ENCODE measurements at places on chromosomes 2 and 18. TPM values are rescaled to one million over a fixed set of nuclear protein-coding genes. Genes with fewer than 3 reads are reported as not detected.
A peak's percentile ranks its signal among the peaks of the same experiment; 100 is the strongest.

DNA sequence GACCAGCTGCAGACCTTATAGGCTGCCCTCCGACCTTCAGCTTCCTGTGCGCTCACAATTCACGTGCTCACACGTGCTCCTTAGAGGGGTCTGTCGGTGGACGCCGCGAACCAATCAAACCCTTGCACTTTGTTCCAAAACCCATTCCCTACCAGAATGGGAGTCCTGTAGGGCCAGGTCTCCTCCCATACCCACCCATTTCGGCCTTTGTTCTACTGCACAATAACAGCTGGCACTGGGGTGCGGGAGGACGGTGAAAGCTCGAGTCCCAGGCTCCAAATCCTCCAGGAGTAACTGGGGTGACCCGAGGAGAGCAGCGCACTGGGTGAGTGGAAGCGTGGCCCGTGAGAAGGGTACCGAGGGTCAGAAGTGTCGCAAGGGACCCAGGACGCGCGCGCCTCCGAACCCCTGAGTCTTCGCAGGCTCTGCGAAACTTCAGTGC, 13.0 kb downstream of the SIX3 start:
- no peak for DNase-seq

GRCh38 chr2:85794038-85794441, 40.2 kb downstream of the ATOH8 start:
- no peak for DNase-seq

- DNase-seq = peak; percentile 48
Observed at GRCh38 chr2:190277234-190278112, 42.2 kb downstream of the HIBCH start.

DNA sequence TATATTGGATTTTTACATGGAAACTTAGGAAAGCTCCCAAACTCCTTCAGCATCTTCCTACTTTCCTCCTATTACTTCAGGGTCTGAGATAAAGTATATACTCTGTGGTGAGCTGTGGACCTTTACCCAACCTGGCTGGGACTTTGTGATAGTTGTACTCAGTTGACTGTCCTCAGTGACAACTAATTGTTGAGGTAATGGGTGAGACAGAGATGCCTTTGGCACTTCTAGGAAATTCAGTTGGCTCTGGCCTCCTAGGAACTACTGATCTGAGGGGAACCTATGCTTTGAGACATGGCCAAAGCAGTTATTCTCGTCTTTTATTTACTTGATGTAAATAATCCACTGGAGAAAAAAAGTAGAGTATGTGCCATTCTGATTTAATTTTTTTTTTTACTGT, 39.4 kb upstream of the ZNF638 start:
- no peak for DNase-seq

GRCh38 chr2:23430263-23430662, 45.3 kb downstream of the KLHL29 start:
- no peak for DNase-seq

- peak; percentile 33 for DNase-seq
Observed at GRCh38 chr2:70861777-70862625, 26.4 kb upstream of the CD207 start.

DNA sequence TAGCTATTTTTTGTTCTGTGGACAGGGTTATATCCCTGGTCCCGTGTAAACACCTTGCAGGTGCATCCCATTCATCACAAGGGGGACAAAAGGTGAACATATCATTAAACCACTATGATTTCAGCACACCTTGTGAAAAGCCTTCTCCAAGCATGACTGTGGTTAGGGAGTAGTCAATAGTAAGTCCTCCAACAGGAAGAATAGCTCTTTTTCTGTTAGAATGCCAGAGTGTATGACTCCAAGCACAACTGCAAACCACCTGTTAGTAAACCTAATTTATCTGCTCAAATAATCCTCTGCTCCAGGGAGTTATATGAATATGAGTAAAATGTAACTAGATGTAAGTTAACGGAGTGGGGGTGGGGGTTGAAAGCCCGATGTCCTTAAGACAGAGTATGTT, 240.5 kb downstream of the AGPS start:
- no peak for DNase-seq

GRCh38 chr2:194621945-194622344, 1035.1 kb upstream of the SLC39A10 start:
- DNase-seq = no peak

GRCh38 chr2:122100346-122100745, 344.9 kb downstream of the TSN start:
- DNase-seq = no peak

DNA sequence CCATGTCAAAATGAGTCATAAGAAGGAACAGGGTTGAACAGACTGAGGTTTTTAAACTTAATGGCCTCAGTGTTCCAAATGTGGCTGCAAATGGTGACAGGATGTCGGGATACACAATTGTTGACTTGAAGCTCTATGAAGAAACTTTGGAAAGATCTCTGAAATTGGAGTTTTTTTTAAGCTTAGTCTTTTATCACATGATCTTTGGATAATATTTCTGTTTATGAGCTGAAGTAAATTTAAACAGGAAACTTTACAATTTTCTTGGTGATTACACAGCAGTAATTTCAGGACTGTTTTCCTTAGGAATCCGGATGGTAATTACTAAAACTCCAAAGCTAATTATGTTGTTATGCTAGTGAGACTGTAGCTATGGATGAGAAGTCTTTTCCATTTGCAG, 199.1 kb upstream of the NRXN1 start:
- no peak for DNase-seq

GRCh38 chr2:147311058-147311430, 533.8 kb upstream of the ACVR2A start:
- DNase-seq = no peak

- no peak for DNase-seq
Observed at GRCh38 chr2:240797500-240797895, 22.5 kb downstream of the KIF1A start.

DSC1 gene
- total RNA-seq = not detected

CSRNP3 gene
- total RNA-seq = 0.13 TPM

INPP5D gene
- total RNA-seq = 29.4 TPM

CD207 gene
- total RNA-seq = under 0.01 TPM

CNRIP1 gene
- 44.9 TPM for total RNA-seq

Measured in dermis microvascular lymphatic vessel endothelial cell (primary cell).